ENCODE measurements at places on chromosomes 7 and 10.

- DNase-seq, result no peak
Measured at GRCh38 chr10:63483983-63484382, 18.2 kb upstream of the JMJD1C start.

DNA sequence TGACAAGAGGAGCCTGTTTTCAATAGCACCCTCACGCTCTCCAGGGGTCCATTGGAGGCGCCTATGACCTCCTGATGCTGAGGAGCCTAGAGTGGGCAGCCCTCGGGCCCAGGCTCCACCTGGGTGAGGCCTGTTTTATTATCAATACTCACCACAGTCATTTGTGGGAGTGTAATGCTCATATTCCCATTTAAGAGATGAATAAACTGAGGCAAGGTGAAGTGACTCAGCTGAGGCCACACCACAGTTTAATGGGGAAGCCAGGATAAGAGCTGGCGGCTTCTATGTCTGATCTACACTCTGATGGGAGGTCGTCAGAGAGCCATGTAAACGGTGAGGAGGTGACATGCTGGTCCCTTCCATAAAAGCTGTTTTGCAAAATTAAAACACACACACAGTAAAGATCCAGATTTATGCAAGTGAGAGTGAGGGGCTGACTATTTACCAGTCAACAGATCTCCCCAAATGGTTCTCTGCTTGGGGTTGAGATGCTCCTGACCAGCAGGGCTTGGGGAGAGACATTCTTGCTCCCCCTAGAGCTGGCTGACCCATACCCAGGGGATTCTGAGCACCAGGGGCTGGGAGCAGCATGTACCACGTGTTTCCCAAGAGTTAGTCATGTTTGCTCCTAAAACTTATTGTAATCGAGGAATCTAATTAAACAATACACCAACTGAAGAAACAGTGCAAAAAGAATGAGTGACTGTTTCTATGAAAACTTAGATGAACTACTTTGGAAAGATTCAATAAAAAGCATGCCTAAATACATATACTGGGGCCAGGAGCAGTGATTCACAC lies 81.0 kb upstream of the INSIG1 start:
- no peak for DNase-seq

DNA sequence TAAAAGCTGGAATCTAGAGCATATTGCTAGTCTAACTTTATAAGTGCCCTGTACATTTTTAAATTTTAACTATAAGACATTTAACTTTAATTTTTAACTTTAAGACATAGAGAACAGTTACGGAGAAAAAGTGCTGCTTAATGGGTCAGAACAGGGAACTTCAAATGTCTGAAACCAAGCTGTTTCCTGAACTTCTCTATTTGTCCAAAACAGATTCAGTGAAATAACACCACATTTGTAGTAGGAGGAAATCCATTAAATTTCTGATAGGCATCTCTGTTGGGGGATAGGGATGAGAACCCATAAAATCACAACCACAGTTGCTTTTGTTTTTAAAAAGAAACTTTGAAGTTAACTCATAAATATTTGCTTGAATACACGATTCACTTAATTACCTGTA lies 170.8 kb upstream of the ANK3 start:
- no peak for DNase-seq

DNA sequence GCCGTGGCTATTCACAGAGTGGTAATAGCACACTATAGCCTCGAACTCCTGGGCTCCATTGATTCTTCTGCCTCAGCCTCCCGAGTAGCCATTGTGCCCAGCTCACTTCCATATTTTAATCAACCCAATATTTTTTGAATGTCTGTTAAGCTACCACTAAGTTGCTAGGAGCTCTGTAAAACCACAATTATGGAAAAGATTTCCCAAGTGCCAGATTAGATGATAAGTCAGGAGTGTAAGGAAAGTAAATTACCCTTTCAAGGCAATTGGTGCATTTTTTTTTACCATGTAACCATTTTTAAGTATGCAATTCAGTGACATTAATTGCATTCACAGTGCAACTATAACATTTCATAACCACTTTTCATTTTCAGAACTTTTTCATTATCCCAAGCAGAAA lies 87.5 kb upstream of the GATAD1 start:
- DNase-seq, result no peak

GRCh38 chr10:27297844-27298521 lies 57.4 kb upstream of the ACBD5 start:
- no peak for DNase-seq

DNA sequence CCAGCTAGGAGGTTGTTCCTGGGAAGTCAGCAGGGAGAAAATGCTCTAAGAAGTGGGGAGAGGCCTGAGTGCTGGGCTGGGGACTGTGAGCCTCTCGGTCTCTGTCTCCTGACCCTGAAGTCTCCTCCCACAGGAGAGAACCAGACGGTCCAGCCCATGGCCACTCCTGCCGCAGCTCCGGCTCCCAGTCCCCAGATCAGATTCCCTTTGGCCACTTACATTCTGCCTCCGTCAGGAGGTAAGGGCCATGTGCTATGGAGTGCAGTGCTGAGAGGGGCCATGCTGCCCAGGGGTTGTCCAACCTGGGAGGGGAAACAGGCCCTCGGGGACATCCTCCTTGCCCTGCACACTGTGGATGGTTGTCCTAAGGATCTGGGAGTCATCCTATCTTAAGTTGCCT lies 21.3 kb upstream of the ZNF467 start:
- DNase-seq, result no peak

GRCh38 chr7:27835376-27835775 lies 95.4 kb downstream of the TAX1BP1 start:
- DNase-seq, result no peak

- no peak for DNase-seq
Measured at GRCh38 chr10:130820880-130821482, 490.5 kb downstream of the TCERG1L start.

GRCh38 chr10:74063256-74063655 lies 65.3 kb downstream of the VCL start:
- DNase-seq, result no peak

DNA sequence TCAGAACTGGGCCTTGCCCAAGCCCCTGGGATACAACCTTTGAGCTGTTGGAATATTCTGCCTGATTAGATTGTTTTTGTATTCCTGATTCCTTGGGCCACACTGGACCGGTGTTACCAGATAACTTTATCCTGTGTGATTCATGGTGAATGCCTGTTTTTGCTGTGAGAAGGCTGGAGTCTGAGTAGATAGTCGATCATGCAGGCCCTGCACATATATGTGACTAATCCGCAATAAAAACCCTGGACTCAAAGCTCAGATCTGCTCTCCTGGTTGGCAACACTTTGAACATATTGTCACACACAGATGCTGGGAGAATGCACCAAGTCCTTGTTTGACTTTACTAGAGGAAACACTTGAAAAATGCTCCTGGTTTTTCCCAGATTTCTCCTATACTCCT lies 183.9 kb upstream of the MBL2 start:
- DNase-seq, result no peak

DNA sequence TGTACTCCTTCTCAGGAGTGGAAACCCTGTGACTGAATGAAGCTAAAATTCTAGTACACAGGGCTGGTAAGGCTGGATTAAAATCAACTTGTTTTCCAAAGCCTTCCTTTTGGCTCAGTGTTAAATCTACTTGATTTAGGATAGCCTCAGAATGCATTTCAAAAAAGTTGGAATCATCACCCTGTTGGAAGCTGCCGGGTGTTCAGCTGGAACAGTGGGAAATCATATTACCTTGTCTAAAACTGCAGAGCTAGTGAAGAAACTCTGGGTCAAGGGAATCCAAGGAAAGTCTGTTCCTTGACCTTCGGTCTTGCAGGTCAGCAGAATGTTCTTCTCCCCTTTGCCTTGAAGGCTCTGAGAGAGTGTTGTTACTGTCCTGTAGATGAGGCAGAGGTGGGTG lies 252.1 kb upstream of the INHBA start:
- no peak for DNase-seq

DNA sequence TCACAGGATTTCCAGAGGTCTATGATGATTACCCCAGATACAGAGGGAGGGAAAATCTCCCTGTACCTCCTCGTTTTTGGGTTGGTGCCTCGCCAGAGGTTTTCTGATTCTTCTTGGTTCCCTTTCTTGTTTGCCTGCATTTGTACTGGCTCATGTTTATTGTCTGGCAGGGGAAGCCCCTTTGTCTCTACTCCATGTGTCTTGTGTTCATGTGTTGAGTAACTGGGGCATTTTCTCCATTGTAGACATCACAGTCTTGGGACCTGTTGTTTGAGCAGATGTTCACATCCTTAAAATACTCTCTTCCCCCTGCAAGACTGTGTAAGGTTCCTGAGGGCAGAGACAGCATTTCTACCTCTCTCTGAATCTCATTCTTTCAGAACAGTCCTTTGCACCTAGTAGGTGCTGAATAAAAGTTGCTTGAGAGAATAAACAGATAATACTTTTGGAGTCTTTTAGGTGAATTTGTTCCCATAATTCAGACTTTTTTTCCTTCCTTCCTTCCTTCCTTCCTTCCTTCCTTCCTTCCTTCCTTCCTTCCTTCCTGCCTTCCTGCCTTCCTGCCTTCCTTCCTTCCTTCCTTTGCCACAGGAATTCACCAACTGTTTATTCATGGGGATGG lies 25.1 kb downstream of the CDK14 start:
- DNase-seq, result no peak

DNA sequence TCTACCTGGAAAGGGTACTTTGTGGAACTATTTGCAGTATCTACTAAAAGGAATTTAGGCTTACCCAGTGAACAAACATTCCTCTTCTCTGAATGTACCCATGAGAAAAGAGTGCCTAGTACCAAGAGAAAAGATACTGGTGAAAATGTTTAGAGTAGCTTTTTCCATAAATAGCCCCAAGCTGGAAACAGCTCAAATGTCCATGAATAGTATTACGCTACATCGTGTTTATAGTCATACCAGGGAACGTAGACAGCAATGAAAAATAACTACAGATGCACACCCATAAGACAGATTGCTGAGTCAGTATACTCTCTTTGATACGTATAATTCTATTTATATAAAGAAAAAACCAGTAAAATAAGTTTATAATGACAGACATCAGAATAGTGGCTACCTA lies 285.9 kb downstream of the KLF6 start:
- DNase-seq, result no peak

DNA sequence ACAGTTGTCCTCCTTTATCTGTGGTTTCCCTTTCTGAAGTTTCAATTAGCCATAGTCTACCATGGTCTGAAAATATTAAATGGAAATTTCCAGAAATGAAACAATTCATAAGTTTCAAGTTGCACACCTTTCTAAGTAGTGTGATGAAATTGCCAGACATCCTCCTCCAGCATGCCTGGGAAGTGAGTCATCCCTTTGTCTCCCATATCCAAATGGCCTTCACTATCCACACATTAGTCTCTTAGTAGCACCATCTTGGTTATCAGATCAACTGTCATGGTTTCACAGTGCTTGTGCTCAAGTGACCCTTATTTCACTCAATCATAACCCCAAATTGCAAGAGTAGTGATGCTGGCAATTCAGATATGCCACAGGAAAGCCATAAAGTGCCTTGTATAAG lies 83.4 kb upstream of the PPP1R9A start:
- no peak for DNase-seq

DNA sequence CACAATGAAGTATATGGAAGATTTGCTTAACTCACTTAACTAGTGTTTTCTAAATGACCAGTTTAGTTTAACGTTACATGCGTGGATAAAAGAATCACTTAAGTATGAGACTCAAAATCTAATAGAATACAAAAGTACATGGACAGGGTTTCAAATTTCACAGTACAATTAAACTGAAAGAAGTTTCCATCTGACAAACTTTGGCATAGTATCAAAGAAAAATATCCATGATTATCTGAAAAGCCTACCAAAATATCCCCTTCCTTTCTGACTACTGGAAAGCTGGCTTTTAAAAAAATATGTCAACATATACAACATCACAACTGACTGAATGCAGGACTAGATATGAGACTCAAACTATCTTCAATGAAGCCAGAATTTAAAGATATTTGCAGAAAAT lies 164.8 kb downstream of the ZNF438 start:
- DNase-seq, result no peak

GRCh38 chr10:67790534-67791408 lies 47.2 kb downstream of the DNAJC12 start:
- DNase-seq, result no peak

- DNase-seq, result no peak
Measured at GRCh38 chr7:26170663-26171062, 18.7 kb downstream of the NFE2L3 start.

DNA sequence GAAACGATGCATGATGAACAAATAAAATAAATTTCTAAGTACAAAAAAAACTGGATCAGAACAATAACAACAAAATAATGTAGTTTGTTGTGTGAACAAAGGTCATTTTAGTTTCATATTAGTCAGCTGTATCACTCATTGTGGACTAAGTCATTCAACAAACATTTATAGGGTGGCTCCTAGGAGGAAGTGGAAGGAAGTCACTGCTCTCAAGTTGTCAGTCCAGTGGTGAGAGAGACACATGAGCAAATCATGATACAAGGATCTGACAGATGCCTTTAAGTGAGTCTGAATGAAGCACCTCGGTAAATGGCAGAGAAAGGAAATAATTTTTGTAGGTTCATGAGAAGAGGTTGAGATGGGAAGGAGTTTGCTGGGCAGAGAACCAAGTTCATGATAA lies 56.8 kb downstream of the EPDR1 start:
- DNase-seq, result no peak

GRCh38 chr10:107091126-107091525 lies 73.4 kb downstream of the SORCS1 start:
- DNase-seq, result no peak

GRCh38 chr7:96004578-96004977 lies 232.2 kb downstream of the DYNC1I1 start:
- no peak for DNase-seq

DNA sequence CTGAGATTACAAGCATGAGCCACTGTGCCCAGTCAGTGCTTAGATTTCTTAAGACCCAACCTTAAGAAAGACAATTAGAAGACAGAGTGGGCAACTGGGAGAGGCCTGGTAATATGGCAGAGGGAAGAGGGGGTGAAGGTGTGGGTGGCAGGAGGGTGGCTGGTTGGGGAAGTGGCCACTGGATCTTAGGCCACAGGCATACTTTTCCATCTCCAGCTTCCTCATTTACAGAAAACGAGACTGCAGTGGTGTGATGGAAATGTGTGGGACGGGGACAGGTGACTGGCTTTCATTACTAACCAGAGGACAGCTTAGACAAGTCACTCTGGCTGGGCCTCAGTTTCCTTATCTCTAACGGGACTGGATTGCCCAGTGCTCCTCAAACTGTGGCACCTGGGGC lies 1.0 kb upstream of the FFAR4 start:
- no peak for DNase-seq

DNA sequence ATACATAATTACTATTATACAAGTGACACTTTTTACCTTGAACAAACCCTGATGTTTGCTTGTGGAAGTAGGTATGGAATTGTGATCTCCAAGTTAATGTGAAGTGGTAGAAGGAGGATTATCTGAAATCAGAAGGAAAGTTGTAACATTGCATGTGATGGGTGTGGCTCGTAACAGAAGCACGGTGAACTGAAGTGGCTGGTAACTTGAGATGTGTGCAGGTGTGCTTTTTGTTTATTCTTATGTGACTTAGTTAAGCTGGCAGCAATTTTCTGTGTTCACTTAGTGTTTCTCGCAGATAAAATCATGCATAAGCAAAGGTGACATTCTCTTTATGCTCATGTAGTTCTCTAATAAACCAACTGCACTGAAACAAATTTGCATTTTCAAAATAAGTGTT lies 82.3 kb downstream of the ZEB1 start:
- no peak for DNase-seq

GRCh38 chr10:61866700-61867368 lies 34.7 kb upstream of the ARID5B start:
- DNase-seq, result no peak

- no peak for DNase-seq
Measured at GRCh38 chr10:130354976-130355795, 219.0 kb downstream of the GLRX3 start.

- no peak for DNase-seq
Measured at GRCh38 chr10:82089327-82089726, 214.3 kb downstream of the NRG3 start.

Data from CD4-positive, alpha-beta T cell treated with Interleukin-21 for 1 hour (primary cell).